Sciatic nerve (tissue), 2 donors: ENCODE measurements at places on chromosomes 7 and 10. TPM values are rescaled to one million over a fixed set of nuclear protein-coding genes. Genes with fewer than 3 reads are reported as not detected.

DNA sequence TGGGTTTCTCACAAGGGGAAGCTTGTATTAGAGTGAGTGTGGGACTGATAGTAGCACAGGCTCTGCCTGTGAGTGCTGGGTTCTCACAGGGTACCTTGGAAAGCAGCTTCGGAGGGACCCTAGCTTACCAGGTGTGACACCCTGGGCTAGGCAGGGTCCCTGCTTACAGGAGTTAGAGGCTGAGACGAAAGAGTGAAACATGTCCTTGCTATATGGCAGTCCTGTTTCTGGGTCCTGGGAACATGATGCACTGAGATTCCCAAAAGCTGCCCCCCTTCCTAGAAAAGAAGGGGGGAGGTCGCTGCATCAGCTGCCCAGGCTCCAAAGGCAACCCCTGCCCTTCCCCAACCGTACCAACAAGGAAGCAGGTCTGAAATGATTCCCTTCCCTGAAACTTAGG is 6.3 kb upstream of the ARHGAP22 start:
- DNase-seq: no peak

DNA sequence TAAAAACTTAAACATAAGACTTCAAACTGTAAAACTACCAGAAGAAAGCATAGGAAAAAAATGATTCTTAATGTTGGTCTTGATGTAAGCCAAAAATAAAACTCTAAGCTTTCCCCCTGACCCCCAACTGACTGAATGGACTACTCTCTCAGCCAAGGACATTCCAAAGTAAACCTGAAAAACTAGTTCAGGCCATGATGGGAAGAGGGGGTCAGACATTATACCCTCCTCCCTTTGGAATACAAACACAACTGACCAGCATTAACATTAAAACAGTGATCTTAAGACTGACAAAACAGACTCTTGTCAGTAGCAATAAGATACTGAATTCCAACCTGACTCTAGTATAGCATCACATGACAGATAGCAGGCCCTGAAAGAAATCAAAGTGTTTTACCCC is 13.5 kb upstream of the LRGUK start:
- no peak for DNase-seq

DNA sequence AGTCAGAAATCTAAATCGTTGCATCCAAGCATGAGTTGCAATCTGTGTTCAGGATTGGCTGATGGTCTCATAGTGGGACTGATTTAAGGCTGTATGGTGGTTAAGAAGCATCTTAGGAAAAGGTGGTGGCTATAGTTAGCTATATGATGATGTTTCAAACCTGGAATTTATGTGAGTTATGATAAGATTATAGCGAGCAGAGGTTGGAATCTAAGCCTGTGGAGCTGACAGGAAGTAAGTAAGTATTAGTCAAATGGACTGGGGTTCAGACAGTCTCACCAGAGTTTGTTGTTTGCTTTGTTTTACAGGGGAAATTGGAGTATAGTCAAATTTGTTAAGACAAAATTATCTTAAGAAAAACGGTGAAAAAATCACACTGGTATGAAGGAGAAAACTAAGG is 56.7 kb downstream of the ANKRD7 start:
- no peak for DNase-seq

- DNase-seq: no peak
Observed at GRCh38 chr7:100174582-100174981, 2.6 kb downstream of the GPC2 start.

- no peak for DNase-seq
Observed at GRCh38 chr7:116329686-116330503, 119.6 kb downstream of the TES start.

- peak; percentile 62 for DNase-seq
Observed at GRCh38 chr10:80462299-80462980, 8.3 kb downstream of the TSPAN14 start.

The CYP3A7 gene
- total RNA-seq: not detected

The CALML3 gene
- not detected for total RNA-seq

The VSTM4 gene
- 16.4 TPM for total RNA-seq

The TAS2R41 gene
- total RNA-seq: not detected

The SDK1 gene
- total RNA-seq: 11.2 TPM
